ENCODE measurements at places on chromosomes 12 and 14.

- no peak for DNase-seq
Measured at GRCh38 chr14:81313775-81314429, 86.2 kb downstream of the STON2 start.

DNA sequence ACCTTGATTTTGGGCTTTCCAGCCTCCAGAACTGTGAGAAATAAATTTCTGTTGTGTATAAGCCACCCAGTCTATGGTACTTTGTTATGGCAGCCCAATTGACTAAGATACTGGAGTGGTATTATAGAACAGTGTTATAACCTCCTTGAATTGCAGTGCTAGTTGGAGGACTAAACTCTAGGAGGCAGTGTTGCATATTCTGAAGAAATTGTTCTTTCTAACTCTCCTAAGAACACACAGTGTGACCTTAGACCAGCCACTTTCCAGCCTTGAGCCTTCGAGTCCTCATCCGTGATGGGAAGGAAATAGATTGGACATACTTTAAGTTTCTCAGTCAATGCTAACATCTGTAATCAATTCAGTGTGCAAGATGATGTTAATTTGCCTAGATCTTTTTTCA is 22.4 kb upstream of the LRRC10 start:
- no peak for DNase-seq

GRCh38 chr12:79955561-79955960 is 20.7 kb upstream of the PPP1R12A start:
- no peak for DNase-seq

DNA sequence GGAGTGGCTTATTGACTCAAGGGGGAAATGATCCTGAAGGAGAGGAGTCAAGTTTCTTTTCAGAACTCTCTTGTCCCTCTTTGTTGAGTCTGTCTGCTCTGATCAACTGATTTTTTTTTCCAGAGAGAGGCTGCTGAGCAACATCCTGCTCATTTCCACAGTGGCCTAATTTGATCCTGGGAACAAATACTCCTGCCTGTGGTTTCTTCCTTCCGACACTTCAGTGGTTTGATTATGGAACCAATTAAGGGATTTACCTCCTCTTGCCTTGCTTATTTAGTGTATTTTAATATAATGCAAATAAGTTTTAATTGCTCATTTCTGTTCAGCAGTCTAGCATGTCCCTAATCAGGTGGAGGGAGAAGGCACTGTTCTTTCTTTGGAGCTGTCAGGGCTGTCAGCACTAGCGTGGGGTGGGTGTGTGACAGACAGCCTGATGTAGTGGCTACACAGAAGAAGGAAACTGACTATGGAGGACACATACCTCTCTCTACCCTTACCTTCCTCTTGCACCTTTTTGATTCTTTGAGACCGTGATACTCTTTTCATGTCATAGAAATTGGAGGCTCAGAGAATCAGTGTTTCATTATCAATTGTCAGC is 344.9 kb upstream of the STXBP6 start:
- no peak for DNase-seq

- DNase-seq, result no peak
Measured at GRCh38 chr12:114063435-114063834, 97.3 kb upstream of the RBM19 start.

GRCh38 chr14:24802236-24802635 is 168.2 kb upstream of the GZMB start:
- DNase-seq, result no peak
